ENCODE measurements at places on chromosomes 6 and 20.

DNA sequence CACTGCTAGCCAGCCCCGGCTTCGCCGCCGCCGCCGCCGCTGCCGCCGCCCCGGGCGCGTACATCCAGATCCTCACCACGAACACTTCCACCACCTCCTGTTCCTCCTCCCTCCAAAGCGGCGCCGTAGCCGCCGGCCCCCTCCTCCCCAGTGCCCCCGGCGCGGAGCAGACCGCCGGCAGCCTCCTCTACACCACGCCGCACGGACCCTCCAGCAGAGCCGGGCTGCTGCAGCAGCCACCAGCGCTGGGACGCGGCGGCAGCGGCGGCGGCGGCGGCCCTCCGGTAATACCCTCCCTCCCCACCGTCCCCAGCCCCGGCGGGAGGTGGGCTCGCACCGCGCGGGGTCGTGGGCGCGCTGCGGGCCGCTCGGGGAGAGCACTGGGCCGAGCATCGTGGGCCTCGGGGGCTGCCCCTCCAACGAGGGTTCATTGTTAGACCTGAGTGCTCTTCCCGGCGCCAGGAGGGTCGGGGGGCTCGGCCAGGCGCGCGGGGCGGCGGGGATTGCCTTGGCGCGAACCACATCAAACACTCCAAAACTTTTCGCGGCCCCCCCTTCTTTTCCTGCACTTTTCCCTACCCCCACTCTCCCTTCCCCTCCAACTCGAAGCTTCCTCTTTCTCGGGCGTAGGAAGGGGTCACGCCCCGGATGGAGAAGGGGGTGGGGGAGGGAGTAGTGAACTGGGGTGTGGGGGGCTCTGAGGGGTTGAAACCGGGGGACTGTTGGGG is 827 bp downstream of the E2F3 start:
- peak; percentile 53 for DNase-seq

DNA sequence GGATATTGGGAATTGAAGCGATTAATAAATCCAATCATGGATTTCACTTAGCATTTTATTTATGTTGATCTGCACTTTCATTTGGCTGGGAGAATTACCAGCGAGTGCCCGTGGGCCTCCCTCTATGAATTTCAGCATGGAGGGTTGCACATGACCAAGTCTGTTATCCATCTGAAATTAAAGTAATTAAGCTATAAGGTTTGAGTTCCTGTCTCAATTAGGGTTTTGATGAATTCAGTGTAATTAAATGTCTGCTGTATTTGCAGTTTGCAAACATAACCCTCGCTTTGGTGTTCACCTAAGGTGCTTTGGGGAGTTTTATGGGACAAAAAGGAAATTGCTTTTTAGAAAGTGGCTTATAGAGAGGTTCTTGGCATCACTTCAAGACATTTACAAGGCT is 169.8 kb upstream of the RIN2 start:
- peak; percentile 31 for DNase-seq

DNA sequence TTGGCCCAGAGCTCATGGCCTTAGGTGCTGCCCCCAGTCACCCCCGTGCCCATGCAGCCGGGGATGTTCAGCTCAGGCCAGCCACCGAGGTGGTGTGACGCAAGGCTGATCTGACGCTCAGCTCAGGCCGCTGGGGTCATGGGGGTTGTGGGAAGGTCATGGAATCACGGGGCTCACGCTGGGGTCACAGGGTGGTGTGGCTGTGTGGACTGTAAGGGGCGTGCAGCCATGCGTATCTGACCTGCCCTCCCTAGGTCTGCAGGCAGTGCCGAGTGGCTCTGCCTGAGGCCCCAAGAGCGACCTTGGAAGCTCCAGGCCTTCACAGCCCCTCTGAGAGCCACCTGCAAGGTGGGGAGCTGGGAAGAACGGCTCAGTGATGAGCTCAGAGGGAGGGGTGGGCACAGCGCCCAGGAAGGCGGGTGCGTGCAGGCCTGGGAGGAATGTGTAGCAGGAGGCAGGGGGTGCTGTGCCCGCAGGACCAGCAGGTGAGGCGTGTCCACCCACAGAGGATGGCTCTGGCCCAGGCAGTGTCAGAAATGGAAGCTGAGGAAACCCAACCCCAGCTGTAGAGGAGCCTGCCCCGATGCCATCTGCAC is 27.8 kb downstream of the CHRNA4 start:
- DNase-seq, result no peak

DNA sequence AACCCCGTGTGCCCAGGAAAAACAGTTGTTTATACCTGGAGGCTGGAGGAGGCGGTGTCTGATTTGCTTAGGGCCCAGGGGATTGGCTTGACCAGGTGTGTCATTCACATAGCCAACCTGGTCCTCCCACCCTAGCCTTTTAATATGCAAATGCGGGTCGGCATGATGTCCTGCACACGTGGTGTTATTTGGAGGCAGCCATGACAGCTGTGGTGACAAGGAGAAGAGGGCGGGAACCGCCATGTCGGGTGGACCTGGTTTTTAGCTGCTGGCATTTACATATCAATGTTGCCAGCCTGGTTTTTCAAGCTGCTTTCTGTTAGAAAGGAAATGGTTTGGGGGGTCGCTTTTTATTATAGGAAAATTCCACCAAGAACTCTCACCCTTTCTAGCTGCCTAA is 291.4 kb upstream of the QKI start:
- peak; percentile 9 for DNase-seq

DNA sequence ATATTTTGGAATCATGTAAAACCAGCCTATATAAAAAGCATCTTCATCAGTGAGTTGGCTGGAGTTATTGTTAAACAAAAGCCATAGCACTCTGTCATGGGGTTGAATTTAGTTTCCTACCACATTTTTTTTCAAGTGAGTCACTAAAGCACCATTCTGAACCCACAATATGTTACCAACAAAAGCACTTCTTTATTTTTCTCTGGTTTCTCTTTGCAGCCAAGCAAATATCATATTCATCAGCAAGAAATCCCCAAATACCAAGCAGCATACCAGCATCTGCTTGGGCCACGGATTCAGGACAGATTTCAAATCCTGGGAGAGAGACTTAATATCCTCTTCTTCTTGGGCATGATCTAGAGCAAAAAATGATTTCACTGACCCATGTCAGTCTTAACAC is 441.4 kb downstream of the BCKDHB start:
- no peak for DNase-seq

- no peak for DNase-seq
Measured at GRCh38 chr6:126947070-126947469, 171.4 kb upstream of the RSPO3 start.

- no peak for DNase-seq
Measured at GRCh38 chr6:71476371-71476770, 187.8 kb downstream of the OGFRL1 start.

- DNase-seq, result peak; percentile 71
Measured at GRCh38 chr20:59820204-59821041, 113.0 kb downstream of the SYCP2 start.

DNA sequence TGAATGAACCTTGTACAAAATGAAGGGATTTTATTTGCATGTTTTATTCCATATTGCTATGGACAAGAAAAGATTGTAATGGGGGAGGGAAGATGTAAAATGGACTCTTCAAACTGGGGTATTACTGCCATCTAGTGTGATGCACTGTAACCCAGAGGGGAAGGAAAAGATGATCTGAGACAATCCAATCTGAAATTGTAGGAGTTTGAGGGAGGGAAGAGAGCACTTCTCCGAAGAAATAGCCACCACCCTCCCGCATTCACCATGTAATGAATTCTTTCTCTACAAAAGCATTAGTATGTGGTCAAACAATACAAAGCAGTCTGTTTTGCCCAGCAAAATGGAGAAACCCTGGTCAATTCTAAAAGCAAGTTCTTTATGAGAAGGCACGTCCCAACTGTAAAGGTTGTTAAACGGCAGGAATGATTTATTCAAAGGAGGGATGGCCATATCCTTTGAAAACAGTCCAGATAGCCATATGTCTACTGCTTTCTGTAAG is 679.5 kb upstream of the NRSN1 start:
- DNase-seq, result peak; percentile 73

DNA sequence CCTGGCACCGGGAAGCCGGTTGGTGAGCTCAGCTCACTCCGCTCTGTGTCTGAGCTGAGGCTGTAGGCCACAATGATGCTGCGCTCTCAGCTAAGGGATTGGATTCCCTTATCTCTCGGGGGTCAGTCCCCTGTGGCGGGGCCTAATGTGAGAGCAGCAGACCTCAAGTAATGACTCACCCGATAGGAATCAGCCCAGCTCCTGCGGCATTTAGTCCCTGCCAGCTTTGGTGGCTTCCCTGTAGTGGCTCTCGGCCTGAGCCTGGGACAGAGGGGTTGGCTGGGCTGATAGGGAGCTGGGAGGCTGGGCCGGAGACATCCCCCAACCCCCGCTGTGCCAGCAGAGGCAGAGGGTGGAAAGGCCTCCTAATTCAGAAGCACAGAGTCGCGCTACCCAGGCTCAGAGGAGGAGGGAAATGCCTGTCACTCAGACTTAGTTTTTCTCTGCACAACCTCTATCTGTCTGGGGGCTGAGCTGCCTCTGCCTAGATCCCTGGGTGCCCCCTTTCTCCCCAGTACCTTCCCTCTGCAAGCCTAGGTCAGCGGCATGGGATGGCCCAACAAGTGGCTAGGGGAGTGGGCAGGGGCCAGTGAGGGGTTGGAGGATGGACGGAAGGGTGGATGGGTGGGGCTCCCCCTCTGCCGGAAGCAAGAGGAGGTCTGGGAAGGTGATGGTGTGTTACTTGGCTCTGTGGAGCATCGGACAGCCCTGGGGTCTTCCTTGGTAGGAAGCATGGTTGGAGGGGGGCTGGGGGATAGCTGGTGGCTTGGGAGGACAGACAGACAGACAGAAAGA is 92.2 kb downstream of the CDH22 start:
- DNase-seq, result no peak

- peak; percentile 56 for DNase-seq
Measured at GRCh38 chr20:49534255-49534712, 33.7 kb downstream of the PTGIS start.

DNA sequence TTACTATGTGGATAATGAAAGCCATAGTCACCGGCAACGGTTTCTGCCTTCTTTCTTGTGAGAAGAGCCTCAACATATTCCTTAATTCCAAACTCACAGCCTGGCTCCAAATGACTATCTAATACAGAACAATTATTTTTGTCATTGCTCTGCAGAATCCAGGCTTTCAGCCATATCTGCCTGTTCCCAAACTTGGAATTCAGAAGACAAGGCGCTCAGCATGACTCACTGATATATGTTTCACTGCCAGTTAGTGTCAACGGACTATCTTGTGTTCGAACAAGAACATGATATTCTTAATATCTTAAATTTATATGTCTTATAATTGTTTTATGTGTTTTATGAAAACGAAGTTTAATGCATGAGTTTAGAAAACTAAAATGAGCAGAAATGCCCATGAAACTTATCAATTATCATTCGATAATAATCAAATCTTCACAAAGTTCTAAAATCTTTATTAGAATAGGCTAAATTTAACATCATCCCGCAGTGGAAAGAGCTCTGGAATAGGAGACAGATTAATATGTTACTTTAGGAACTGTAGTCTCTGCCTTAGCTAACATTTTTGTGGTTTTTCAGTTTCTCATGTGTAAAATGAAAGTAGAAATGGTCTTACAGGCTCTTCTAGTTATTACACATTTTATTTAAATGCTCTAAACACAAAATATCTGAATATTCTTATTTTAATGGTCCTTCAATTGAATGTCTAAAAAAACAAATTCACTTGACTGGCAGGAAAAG is 669.3 kb upstream of the GJE1 start:
- DNase-seq, result no peak

DNA sequence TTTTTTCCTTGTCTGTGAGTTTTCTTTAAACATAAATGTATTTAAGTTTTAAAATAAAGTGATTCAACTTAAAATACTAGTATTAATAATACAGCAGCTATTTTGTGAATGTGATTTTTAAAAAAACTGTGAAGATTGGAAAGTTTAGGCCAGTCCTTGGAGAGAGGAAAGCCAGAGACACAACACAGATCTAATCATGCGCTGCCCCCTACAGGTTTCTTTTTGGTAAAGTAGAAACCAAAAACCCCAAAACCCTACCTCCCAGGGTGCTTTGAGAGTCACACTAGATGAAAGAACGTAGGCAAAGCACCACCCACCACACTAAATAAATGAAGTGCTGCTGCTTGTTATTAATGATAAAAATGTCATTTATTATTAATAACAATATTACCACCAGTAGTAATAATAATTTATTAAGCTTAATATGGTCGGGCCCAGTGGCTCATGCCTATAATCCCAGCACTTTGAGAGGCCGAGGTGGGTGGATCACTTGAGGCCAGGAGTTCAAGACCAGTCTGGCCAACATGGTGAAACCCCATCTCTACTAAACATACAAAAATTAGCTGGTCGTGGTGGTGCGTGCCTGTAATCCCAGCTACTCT is 33.7 kb downstream of the SLC9A8 start:
- peak; percentile 63 for DNase-seq

DNA sequence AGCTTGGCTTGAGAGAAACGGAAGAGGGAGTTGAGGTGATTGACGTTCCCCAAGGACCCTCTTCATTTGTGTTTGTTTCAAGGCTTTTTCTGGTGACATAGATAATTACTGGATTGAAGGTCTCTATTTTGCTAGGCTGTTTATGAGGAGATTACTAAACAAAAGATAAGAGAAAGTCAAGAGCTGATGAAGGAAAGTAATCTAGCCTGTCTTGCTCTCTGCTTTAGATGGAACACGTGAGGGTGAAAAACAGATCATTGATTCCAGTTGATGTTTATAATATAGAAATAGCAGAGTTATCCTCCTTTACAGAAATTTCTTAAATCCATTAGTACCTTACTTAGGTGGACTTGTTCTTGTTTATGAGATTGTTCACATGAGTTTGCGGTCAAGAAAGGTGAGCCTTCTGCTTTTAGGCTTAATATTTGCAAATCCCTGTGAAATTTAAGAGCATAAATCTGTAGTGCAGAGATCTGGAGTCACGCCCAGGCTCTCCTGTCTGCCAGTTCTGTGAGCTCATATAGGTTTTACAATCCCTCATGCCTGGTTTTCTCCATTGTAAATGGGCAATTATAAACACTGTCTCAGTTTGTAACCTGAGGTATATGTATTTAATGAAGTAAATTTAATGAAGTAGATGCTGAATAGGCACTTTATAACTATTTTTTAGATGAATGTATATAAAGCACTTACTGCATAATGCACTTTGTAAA is 272.8 kb downstream of the NKAIN2 start:
- peak; percentile 17 for DNase-seq

GRCh38 chr6:80437221-80437620 is 330.8 kb downstream of the BCKDHB start:
- DNase-seq, result no peak

DNA sequence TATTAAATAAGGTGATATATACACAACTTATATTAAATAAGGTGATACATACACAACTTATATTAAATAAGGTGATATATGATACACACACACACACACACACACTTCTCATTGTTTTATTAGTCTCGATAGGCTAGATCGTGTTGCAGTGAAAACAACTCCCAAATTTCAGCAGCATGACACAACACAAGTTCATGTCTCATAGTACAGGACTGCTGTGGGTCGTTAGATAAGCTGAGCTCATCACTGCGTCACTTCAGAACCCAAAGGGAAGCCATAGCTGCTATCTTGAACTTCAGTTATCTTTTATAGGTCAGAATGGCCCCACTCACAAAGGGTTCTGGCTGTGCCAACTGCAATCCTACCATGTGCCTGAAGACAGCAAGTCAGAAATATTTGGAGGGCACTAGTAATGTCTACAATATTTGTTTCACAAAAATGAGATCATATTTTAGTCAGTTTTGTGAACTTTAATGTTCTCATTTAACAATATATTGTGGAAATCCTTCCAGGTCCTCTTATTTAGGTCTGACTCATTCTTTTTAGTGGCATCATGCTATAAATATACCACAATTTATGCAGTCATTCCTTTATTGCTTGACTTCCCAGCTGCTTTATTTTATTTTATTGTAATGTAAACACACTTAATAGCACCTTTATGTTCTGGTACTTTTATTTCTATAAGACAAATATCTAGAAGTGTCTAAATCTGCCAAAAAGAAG is 290.2 kb downstream of the PHACTR1 start:
- peak; percentile 52 for DNase-seq

GRCh38 chr6:134543128-134543527 is 225.2 kb upstream of the SGK1 start:
- DNase-seq, result no peak
